ENCODE measurements at places on chromosomes 3 and 15.

DNA sequence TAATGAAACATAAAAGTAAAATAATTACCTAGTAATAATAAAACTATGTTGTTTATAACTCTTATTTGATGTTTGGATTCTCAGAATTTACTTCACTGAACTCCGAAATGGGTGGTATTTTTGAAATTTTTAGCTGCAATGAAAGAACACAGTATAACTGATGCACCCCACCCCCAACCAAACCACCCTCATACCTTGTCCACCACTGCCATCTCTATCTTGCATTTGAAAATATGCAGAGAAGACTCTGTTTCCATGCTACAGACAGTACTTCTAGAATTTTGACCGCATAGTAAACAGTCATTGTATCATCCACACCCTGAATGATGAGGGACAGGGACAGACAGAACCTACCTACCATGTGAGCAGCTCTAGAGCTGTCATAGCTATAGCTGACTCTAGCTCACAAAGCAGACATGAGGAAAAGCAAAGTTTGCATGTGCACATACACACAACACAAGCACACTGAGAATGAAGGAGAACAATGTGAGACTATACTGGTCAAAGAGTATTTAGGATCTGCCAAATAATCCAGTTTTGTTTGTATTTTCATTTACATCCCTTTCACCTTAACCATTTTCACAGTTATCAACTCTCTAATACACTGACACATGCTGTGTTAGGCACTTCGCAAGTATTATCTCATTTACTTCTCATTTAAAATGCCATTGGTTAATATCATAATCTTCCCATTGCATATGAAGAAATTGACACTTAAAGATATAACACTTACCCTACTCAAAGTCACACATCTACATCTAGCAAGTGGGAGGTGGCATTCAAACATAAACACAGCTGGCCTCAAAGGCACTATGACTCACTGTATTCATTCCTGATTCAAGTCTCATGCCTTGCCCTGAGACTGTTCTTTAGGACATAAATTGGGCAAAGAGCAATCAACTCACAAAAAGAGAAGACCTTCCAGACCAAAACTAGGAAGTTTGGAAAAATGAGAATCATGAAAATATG, 1014.7 kb upstream of the CFAP20DC start:
- no peaks in the 10 kb centered on the region for H3K27me3 ChIP-seq
- peaks cover 14% of the 10 kb centered on the region for H3K4me1 ChIP-seq
- no peak overlapping the region for H3K4me3 ChIP-seq
- H3K36me3 ChIP-seq, result no peaks in the 10 kb centered on the region
- no peak overlapping the region for H3K27ac ChIP-seq

DNA sequence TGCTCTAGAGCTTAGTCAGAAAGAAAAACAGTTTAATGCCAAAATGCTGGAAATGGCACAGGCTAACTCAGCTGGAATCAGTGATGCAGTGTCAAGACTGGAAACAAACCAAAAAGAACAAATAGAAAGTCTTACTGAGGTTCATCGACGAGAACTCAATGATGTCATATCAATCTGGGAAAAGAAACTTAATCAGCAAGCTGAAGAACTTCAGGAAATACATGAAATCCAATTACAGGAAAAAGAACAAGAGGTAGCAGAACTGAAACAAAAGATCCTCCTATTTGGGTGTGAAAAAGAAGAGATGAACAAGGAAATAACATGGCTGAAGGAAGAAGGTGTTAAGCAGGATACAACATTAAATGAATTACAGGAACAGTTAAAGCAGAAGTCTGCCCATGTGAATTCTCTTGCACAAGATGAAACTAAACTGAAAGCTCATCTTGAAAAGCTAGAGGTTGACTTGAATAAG, 150.5 kb upstream of the LRRFIP2 start:
- no peak overlapping the region for H3K27ac ChIP-seq
- peak; percentile 81 for DNase-seq
- peaks cover 55% of the 10 kb centered on the region for H3K36me3 ChIP-seq
- no peaks in the 10 kb centered on the region for H3K27me3 ChIP-seq
- H3K4me1 ChIP-seq, result no peaks in the 10 kb centered on the region
- no peak overlapping the region for H3K4me3 ChIP-seq

DNA sequence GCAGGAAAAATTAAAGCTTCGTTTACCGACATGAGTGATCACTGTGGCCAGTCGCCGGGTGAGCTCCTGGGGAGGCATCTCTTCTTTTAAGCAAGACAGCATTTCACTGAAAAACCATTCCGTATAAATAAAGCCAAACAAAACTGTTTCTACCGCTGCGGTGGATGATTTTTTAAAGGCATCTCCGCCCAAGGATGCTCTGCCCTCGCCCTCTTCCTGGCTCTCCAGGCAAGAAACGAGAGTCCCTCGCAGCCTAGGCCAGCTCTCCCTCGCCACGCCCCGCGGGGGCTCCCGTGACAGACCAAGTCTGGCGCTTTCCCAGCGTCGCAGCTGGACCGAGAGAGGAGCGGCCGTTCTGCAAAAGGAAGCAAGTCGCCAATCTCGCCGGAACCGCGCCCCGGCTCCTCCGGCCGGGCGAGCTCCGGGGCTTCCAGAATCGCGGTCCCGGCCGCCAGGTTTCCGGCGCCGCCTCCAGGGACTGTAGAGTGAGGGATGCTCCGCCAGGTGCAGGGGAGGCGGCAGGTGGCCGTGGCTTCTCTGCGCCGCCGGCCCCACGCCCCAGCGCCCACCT, 458 bp downstream of the MCF2L2 start:
- DNase-seq, result peak; percentile 5
- no peak overlapping the region for H3K27ac ChIP-seq
- peaks cover 12% of the 10 kb centered on the region for H3K4me1 ChIP-seq
- H3K27me3 ChIP-seq, result peaks cover 38% of the 10 kb centered on the region
- peak overlapping the region; percentile 60 for H3K4me3 ChIP-seq

DNA sequence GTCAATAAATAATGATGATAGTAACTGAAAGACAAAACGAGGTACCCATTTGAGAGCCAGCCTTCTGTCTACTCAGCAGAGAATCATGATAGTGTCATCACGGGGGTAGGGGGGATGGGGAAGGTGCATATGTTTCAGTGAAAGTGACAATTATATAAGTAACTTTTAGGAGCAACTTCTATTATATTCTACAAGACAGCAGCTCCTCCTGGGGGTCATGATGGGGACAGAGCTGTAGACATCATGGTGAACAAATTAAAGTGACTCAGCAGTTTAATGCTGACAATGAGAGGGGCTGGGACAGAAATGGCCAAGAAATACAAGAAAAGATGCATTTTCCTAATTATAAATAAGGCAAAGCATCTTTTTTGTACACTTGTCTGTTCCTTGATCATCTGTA, 11.8 kb downstream of the CAPN3 start:
- H3K27me3 ChIP-seq, result no peaks in the 10 kb centered on the region
- no peak overlapping the region for H3K27ac ChIP-seq
- no peak for DNase-seq
- H3K36me3 ChIP-seq, result no peaks in the 10 kb centered on the region

GRCh38 chr3:98811048-98811447, 47.9 kb downstream of the ST3GAL6 start:
- no peak overlapping the region for H3K27ac ChIP-seq
- peaks cover 82% of the 10 kb centered on the region for H3K36me3 ChIP-seq

- H3K27me3 ChIP-seq, result no peaks in the 10 kb centered on the region
- H3K27ac ChIP-seq, result peak overlapping the region; percentile 62
- DNase-seq, result peak; percentile 95
- peaks cover 9% of the 10 kb centered on the region for H3K4me1 ChIP-seq
Observed at GRCh38 chr15:39079296-39079847, 501.5 kb upstream of the THBS1 start.

GRCh38 chr3:66469220-66469640, 31.6 kb downstream of the LRIG1 start:
- H3K27ac ChIP-seq, result peak overlapping the region; percentile 66
- H3K4me1 ChIP-seq, result peaks cover 55% of the 10 kb centered on the region
- peak; percentile 56 for DNase-seq
- no peak overlapping the region for H3K4me3 ChIP-seq

GRCh38 chr3:128648940-128649663, 1.5 kb downstream of the RPN1 start:
- H3K4me3 ChIP-seq, result peak overlapping the region; percentile 100
- peaks cover 7% of the 10 kb centered on the region for H3K36me3 ChIP-seq
- peaks cover 5% of the 10 kb centered on the region for H3K4me1 ChIP-seq
- no peak overlapping the region for H3K27ac ChIP-seq
- no peaks in the 10 kb centered on the region for H3K27me3 ChIP-seq

GRCh38 chr3:63437858-63438257, 159.8 kb downstream of the SYNPR start:
- no peak overlapping the region for H3K27ac ChIP-seq
- H3K4me3 ChIP-seq, result no peak overlapping the region
- peaks cover 3% of the 10 kb centered on the region for H3K27me3 ChIP-seq
- H3K4me1 ChIP-seq, result no peaks in the 10 kb centered on the region

DNA sequence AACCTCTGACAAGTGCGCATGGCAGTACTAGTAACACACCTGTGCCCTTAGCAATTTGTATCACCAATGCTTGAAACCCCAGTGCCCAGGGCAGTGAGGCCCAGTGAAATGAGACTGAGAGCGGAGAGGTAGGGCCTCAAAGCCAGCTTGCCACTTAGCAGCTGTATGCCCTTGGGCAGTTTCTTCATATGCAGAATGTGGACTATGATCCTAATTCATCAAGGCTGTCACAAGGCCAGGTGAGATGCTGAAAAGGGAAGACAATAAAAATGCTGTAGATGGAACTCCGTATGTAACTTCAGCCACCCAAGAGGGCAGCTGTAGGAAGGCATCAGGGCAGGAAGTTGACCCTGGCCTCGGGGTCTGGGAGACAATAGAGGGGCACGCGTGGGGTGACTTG, 74.4 kb downstream of the KY start:
- H3K36me3 ChIP-seq, result no peaks in the 10 kb centered on the region
- no peak overlapping the region for H3K27ac ChIP-seq
- no peaks in the 10 kb centered on the region for H3K27me3 ChIP-seq
- H3K4me3 ChIP-seq, result no peak overlapping the region

DNA sequence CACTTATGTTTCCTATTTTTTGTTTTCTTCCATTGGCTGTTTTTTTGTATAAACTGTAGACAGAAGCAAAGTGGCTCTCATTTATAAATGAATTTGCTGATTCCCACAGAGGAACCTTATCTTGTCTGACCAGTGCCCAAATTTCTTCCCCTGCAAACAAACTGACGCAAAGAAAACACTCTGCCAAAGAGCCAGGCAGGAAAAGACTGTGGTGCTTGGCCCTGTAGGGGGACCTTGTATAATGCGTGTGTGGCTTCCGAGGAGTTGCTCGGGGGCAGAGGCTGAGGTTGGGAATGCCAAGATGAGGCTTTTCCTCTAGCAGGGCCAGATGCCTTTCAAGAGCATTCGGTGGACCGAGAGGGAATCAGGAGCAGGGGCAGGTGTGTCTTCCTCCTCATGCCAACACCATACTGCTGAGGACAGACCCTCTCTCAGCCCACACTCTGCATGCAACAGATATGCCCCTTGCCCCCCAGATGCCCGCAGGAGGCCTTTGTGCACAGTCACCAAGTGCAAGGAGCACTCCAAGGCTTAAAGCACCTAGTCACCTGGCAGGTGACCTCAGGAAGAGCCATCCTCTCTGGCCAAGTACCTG, 104.3 kb upstream of the ABHD17C start:
- H3K36me3 ChIP-seq, result no peaks in the 10 kb centered on the region
- no peak overlapping the region for H3K4me3 ChIP-seq
- no peak overlapping the region for H3K27ac ChIP-seq

DNA sequence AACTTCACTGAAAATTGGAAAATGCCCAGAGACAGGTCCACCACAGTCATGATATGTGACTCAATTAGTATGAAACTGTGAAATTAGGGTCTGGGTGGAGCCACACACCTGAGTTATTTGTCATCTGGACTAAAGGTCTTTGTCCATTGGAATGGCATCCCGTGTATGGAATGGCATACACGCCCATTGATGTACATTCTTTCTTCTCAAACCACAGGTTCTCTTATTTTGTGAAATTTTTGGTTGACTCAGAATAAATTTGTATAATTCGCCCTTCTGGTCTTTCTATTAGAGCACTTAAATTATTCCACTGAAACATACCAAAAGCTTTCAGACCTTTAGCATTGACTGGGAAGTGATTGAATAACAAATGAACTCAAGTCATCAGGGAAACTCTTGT, 66.8 kb upstream of the UBE2E1 start:
- peaks cover 8% of the 10 kb centered on the region for H3K27me3 ChIP-seq
- peaks cover 33% of the 10 kb centered on the region for H3K4me1 ChIP-seq
- H3K27ac ChIP-seq, result no peak overlapping the region
- peak; percentile 40 for DNase-seq
- no peak overlapping the region for H3K4me3 ChIP-seq
- H3K36me3 ChIP-seq, result no peaks in the 10 kb centered on the region

DNA sequence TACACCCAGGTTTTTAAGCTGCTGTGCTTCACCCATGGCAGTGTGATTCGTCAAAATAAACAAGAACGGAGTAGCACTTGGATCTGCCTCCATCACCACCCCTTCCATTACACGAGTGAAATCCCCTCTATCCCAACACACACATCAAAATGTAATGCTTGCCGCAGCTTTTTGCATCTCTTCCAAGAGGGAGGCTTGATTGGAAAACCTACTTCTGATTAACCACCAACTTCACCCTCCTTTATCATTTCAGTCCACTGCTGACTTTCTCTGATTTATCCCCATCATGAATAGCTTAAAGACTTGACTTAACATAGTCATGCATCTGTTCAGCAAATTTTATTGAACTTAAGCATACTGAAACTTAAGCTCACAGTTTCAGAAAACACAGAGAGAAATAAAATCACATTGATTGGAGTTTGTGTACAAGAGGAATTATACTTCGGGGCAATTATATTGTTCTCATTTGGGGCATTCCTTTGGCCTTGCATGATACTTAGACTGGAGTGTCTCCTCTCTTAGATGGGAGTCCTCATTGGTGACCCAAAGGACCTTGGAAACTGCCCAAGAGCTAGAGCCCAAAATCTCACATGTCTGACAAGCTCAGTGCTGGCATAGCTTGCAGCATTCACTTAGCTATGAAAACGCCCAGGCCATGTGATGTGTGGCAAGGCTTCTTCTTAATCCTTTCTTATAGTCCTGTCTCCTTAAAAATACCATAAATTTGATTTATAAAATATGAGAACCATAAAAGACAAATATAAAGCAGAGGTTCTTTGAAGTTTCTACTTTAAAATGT, 124.3 kb upstream of the UMPS start:
- no peaks in the 10 kb centered on the region for H3K36me3 ChIP-seq
- no peak for DNase-seq
- H3K4me3 ChIP-seq, result no peak overlapping the region
- H3K27me3 ChIP-seq, result peaks cover 3% of the 10 kb centered on the region
- peaks cover 9% of the 10 kb centered on the region for H3K4me1 ChIP-seq
- H3K27ac ChIP-seq, result no peak overlapping the region

GRCh38 chr15:54660356-54660755, 536.4 kb downstream of the RSL24D1 start:
- no peaks in the 10 kb centered on the region for H3K27me3 ChIP-seq
- no peaks in the 10 kb centered on the region for H3K36me3 ChIP-seq
- H3K4me3 ChIP-seq, result no peak overlapping the region
- no peak for DNase-seq
- H3K4me1 ChIP-seq, result no peaks in the 10 kb centered on the region

GRCh38 chr3:158105119-158105709, 1.0 kb downstream of the SHOX2 start:
- no peak overlapping the region for H3K27ac ChIP-seq
- H3K4me3 ChIP-seq, result no peak overlapping the region
- H3K4me1 ChIP-seq, result peaks cover 9% of the 10 kb centered on the region
- no peak for DNase-seq
